ENCODE measurements at places on chromosomes 11 and 22.
A peak's percentile ranks its signal among the peaks of the same experiment; 100 is the strongest.

DNA sequence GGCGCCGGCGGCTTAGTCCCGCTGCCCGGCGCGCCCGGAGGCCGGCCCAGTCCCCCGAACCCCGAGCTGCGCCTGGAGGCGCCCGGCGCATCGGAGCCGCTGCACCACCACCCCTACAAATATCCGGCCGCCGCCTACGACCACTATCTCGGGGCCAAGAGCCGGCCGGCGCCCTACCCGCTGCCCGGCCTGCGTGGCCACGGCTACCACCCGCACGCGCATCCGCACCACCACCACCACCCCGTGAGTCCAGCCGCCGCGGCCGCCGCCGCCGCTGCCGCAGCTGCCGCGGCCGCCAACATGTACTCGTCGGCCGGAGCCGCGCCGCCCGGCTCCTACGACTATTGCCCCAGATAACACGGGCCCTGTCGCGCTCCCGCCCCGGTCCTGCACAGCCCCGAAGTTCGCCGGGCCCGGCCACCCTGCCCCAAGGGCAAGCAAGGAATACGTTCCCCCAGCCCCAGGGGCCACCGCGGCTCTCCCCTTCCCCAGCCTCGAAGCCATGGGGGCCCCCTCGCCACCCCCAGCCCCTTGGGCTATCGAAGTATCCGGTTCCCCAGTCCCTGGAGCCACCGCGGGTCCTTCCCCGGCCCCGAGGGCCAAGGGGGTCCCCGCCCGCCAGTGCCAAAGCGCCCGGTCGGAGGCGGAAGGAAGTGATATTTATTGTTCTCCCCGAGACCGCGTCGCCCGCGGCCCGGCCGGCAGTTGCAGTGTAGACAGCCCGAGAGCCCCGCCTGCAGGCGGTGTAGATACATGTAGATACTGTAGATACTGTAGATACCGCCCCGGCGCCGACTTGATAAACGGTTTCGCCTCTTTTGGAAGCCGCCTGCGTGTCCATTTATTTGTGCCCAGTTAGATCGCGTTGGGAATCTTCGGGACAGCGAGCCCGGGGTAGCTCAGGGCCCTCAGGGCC lies 6.2 kb downstream of the TBX1 start:
- peak; percentile 80 for DNase-seq

DNA sequence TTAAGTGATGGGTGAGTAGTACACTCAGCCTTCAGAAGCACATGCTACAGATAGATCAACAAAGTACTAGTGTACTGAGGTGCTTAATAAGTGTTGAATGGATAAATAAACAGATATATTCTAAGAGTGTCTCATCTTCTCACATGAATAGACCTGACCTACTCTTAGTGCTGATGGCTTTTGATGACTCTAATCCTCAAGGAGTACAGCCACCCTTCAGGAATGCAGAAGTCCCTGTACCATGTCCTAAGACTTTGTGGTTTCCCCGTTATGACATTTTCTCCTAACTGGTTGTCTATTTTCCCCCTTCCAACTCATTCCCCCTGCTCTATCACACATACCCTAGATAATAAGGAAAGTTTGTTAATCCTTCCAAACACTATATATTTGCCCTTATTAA lies 61.6 kb downstream of the C11orf65 start:
- no peak for DNase-seq

DNA sequence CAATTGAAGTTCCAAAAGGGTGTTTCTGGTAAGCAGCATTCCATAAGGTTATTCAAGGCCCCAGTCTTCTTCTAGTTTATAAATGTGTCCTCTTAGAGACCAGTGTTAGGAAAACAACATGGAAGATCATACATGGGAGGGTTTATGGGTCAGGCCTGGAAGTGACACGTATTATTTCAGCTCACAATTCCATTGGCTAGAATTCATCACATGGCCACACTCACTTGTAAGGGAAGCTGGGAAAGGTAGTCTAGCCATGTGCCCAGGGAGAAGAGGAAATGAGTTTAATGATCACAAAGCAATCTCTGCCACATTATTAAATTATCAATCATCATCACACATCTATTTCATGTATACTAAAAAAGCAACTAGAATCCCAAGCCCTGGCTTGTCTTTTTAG lies 181.7 kb upstream of the TBCEL start:
- DNase-seq = no peak

DNA sequence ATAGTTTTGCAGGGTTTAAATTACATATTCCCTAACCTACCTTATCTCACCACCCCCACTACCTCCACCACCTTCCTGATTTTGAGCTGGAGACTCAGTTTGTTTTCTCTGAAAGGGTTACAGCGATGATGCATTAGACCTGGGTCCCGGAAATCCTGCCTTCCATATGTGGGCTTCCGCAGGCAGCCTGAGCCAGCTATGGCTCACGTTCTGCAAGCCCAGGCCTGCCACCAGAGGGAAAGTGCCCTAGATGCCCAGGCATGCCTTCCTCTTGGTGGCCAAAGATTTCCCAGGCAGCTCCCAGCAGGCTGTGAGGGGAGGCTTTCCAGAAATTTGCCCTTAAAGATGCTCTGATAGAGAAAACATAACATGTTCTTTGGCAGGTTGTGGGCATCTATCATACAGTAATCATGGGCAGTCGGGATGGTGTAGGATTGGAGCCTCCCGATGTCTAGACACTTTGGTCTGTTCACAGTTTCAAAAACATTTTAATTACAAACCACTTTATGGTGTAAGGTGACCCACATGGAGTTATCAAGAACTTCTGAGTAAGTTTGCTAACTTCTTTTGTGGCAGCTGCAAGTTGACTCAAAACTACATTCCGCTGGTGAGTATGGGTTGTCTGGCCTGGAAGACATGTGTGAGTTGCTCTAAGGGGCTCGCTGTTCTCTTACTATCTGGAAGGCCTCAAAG lies 79.3 kb downstream of the MICAL2 start:
- no peak for DNase-seq

- DNase-seq = no peak
These were observed 15.3 kb downstream of the CADM1 start for GRCh38 chr11:115488945-115489344.

- no peak for DNase-seq
These were observed 29.3 kb downstream of the TBCEL start for GRCh38 chr11:121053244-121053643.

- no peak for DNase-seq
These were observed 81.6 kb downstream of the MED15 start for GRCh38 chr22:20588843-20589581.

DNA sequence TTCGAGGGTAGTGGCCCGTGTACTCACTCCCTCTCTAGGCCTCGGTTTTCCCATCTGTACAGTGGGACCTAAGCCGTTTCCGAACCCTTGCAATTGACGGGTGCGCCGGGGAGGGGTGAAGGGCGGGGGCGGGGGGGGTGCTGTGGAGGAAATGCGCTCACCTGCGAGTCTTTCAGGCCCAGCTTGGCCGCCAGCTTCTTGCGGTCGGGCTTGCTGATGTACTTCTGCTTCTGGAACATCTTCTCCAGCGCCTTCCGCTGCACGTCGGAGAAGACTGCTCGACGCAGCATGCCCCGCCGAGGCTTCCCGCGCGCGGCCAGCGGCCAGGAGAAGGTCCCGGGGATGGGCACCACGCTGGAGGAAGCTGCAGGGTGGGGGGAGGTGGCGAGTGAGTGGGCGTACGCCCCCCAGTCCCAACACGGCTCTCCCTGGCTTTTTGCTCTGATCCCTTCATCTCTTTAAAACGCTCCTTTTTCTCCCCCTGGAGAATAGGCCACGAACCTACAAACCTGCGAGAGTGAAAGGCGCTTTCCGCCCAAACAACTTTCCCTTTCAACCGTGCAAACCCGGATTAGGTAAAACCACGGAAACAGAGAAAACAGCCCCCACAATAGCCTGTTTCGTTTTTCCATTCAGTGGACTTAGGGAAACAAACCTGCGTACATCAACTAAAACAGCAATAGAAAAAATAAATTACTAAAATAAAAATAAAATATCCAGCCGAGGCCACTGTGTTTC lies 3.2 kb downstream of the DBX1 start:
- DNase-seq = no peak

DNA sequence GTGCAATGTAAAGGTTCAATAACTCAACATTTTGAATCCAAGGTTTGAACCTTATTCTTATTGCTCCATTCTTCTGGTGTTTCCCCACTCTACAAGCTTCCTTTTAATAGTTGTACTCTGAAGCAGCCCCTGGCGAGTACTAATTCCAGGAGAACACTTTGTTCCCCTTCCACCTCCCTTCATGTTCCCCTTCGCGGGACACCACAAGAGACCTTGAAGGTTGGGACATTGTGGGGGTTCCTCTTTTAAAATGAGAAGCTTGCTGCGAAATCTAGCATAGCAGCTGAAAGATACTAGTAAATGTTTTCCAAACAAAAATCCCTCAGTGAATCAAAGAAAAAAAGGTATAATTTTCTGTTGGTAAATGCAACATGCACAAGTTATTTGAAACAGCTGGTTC lies 626.3 kb upstream of the LRRC4C start:
- DNase-seq = no peak

- DNase-seq = no peak
These were observed 201.8 kb upstream of the E2F8 start for GRCh38 chr11:19442554-19442910.
